ENCODE measurements at places on chromosomes 2 and 18. TPM values are rescaled to one million over a fixed set of nuclear protein-coding genes. Genes with fewer than 3 reads are reported as not detected.

SCG2 gene
- not detected for total RNA-seq

ARHGAP25 gene
- 4.7 TPM for total RNA-seq

UGT1A10 gene
- total RNA-seq = 0.45 TPM

RFX8 gene
- not detected for total RNA-seq

PLCD4 gene
- 0.43 TPM for total RNA-seq

TMEM200C gene
- 3.7 TPM for total RNA-seq

REG1B gene
- total RNA-seq = 4.9 TPM

KCNS3 gene
- total RNA-seq = 4.7 TPM

FAM237A gene
- total RNA-seq = not detected

HRH4 gene
- total RNA-seq = 0.15 TPM

Data from left lobe of liver (tissue), 2 donors.